ENCODE measurements at places on chromosomes 16 and 17.

DNA sequence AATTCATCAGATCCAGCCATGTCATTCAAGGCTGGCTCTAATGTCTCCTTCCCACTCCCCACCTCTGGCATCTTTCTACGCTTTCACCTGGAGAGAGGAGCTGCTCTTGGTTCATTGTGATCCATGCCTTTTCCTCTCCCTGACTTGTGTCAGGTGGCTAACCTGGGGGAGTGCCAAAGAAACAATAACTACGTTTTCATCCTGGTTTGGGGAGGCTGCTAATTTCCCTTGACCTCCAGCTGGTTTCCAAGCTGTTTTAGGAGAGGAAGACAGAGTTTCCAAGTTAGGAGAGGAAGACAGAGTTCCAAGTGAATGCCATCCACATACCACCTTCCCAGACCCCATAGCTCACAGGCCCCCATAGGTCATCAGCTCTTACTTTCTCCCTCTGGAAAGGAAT is 40.0 kb upstream of the HLF start:
- no peak for DNase-seq

- no peak for DNase-seq
Observed at GRCh38 chr16:1788095-1788707, 5.3 kb downstream of the IGFALS start.

GRCh38 chr16:10370096-10370726 is 15.7 kb upstream of the ATF7IP2 start:
- DNase-seq = no peak

DNA sequence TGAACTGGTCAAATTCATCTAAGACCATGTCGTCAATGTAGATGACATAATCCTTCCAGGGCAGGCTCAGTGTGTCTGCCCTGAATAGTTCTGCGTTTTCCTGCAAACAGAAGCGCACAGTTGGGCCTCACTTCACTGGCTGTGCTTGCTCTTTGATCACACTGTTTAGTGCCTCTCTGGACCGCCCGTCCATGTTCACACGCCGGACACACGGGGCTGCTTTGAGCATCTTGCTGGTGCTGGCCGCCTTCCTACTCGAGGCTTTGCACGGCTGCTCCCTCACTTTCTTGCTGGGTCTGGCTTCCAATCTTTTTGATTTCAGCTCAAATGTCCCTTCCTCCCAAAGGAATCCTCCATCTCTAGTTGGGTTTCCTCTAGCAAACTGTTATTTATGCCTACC is 37.4 kb downstream of the DNAH17 start:
- no peak for DNase-seq

DNA sequence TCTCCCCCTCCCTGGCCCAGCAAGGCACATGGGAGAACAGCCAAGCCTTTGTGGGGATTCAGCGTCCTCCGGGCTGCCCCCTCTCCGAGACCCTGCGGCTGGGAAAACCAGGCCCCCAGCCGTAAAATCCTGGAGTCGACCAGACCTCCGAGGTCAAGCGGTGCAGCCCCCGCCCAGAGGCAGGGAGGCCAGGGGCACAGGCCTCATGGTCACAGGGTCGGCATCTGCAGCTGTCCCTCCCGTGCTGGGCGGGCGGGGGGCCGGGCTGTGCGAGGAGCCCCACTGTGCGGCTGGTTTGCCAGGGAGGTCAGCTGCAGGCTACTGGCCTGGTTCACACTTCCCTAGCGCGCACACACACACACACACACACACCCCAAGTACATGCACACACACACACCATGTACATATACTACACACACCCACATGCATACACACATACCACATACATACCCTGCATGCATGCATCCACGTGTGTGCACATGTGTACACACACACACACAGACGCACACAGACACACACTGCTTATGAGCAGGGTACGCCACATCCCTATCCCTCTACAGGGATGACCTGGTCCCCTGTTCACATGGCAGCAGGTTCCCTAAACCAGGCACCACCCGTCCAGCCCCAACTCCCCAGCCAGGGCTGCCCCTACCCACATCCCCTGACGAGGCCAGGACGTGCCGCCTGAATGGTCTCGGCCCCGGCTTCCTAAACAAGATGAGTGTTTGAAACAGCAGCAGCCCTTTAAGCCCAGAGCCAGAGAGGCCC is 108.9 kb upstream of the CIBAR2 start:
- no peak for DNase-seq

DNA sequence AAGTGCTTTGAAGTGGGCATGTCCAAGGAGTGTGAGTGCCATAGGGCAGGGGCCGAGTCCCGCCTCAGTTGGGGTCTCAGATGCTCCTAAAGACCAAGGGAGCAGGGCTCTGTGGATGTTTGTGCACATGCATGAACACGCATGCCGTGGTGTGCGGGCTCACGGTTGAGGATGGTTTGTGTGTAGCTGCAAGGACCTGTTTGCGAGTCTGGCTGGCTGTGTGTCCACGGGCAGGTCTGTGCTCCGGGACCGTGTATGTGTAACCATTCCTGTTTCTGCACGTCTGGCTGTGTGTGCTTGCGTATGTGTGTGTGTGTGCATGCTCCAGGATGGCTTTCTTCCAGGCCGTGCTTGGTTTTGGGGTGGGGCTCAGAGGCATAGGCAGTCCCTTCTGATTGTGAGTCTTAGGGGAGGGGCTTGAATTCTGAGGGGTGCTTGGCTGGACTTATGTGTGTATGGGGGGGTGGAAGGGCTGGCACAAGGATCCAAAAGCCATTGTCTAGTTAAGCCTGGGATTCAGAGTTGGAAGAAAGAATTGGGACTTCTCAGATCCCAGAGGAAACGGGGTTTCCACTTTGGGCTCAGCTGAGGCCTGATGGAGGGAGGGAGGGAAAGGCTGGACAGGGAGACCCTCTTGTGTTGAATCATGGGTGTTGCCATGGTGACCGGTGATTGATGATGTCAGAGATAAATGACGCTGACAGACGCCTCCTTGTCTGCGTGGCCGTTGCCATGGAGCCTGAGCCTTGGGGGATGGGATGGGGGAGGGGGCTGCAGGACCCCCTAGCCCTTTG is 14.4 kb downstream of the GJD3 start:
- DNase-seq = no peak

GRCh38 chr16:10600782-10601443 is 20.5 kb upstream of the EMP2 start:
- DNase-seq = peak; percentile 59

DNA sequence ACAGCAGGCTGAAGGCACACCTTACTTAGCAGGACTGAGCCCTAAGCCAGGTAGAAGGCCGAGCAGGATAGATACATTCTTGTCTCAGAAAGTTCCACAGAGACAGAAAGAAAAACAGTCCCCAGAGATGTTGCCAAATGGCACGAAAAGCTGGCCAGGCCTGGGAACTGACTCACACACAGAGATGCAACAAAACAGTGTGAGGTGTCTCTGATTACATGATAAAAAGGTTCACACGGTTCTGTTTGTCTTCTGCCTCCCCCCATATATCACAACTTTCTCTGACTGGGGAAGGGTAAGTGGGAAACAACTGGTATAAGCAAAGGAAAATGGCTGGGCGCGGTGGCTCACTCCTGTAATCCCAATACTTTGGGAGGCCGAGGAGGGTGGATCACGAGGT is 1.7 kb downstream of the WBP2 start:
- no peak for DNase-seq
